GOT3 (cell line): ENCODE measurements at places on chromosomes 12 and 14.

DNA sequence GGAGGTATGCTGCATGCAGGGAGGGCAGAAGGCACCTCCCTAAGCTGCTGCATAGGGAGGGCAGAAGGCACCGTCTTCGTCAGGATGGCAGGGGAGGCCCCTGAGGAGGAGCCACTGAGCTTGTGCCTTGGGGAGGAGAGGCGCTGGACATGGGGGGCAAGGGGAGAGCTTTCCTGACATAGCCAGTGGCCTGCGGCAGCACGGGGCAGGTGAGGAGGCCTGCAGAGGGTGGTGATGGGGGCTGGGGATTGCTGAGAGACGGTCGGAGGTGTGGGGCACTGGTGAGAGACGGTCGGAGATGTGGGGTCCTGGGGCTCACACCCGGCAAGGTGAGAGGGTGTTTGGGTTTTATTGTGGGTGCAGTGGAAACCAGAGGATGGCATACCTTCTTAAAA lies 10.4 kb upstream of the BDKRB2 start:
- no peak for DNase-seq

DNA sequence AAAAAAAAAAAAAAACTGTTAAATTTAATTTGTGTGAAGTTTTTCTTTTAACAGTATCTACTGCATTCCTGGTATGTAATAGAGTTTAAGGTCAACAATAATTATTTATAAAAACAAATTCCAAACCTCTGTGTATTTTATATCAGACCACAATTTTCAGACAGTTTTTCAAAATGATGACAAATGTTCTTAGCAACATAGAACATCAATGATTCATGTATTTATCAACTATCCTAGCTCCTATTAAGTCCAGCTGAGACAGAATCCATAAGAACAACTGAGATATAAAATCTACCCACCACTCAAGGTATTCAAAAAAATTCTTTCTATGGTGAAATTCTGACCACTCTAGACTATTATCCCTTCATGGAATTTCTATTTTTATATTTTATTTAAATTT lies 144.5 kb downstream of the EPS8 start:
- DNase-seq: no peak

GRCh38 chr12:64737539-64737938 lies 21.7 kb downstream of the GNS start:
- no peak for DNase-seq

DNA sequence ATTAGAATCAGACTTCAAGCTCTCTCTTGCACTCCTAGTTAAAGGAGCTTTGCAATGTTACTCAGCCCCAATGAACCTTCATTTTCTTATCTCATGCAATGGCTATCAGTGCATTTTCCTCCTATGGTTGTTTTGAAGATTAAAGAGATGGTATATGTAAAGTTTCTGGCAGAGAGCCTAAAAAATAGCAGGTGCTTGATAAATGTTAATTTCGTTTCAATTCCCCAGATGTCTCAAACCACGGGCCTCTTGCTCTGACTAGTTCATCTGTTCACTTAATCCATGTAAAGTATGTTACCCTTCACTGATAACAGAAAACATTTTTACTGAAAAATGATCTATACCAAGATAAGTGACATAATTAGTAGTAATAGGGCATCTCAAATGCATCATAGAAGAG lies 735.4 kb upstream of the USP15 start:
- no peak for DNase-seq

DNA sequence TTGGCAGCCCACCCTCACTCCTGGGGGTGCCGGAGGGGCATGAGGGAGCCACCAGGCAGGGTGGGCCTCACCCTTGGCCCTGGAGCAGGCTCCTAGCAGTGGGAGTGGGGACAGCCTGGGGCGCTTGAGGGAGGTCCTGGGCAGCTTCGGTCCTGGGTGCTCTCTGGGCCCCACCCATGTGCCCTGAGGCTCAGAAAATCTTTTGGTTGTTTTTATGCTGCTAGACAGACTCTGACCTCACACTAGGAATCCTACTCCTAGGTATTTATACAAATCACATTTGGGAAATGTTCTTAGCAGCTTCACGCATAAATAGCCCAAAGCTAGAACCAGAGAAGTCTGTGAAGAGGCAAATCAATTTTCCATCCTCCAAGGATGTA lies 10.9 kb upstream of the ULK1 start:
- DNase-seq: no peak

DNA sequence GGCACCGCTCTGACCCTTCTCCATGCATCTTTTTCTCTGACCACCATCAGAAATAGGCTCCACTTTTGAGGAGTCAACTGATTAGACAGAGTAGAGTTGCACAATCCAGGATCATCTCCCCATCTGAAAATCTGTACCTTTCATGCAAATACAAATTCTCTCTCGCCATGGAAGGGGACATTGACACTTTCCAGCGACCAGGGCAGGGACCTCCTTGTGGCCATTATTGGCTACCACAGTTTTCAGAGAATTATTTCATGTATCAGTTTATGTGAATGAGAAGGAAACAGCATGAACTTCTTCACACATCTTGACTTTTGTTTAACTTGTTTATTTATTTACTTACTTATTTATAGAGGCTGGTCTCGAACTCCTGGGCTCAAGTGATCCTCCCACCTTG lies 13.8 kb upstream of the RAN start:
- DNase-seq: no peak

DNA sequence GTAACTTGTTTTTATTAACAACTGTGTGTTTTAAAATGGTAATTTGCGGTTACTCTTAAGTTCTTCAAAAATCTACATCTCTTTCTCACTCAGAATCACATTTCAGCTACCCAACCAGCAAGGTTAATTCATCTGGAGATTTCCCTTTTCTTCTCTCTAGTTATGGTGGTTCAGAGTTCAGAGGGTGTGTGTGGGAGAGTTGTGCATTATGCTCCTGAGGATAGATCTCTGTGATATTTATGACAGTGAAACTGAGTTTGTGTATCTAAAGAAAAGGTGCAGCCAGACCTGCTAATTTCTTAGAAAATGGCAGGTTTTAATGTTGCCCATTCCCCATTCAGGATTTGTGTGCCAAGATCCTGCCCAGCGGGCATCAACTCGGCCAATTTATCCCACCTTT lies 73.8 kb downstream of the TTLL5 start:
- DNase-seq: no peak

DNA sequence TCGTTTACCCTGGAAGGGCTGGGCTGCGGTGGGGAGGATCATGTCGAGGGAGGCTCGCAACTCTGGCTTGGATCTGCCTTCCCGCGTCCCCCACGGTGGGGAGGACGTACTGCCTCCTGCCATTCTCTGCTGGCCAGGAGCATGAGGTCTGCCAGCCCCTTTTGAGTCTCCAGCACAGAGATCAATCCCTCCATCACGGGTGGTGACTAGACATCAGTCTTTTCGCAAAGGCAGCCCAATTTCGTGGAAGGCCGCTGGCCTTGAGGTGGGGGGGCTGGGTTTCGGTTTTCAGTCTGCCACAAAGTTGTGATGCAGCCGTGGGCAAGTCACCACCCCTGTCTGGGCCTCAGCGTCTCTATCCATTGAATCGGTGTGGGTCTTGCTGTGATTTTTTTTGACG lies 62.2 kb downstream of the PRMT8 start:
- no peak for DNase-seq
